ENCODE measurements at places on chromosomes 11 and 22.

DNA sequence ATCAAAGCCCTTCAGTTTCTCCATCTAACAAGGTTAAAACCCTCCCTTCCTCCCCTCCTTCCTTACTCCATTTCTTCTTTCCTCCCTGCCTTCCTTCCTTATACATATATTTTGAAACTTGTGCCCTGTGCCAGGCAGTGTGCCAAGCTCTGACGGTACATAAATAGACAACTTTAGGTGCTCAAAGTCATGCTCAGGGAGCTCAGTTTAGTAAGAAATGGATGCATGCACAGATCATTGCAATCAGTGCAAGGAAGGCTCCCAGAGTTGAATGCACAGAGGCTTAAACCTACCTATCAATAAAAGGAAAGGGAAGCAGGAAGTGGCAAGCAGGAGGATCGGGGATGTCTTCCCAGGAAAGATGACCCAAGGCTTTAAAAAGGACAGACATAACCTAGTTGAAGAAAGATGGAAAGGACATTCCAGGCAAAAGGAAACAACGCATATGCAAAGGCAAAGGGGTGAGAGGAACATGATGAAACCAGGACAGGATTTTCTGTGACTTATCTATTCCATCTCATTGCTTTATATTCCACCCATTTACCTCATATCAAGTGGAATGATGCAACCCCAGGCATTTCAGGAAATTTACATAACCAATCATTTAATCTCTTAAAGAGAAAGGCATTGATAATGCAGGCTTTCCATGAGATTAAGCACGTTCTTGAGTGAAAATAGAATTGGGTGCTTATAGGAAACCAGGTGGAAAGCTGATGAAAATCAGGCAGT is 13.2 kb downstream of the FZD4 start:
- DNase-seq, result no peak

DNA sequence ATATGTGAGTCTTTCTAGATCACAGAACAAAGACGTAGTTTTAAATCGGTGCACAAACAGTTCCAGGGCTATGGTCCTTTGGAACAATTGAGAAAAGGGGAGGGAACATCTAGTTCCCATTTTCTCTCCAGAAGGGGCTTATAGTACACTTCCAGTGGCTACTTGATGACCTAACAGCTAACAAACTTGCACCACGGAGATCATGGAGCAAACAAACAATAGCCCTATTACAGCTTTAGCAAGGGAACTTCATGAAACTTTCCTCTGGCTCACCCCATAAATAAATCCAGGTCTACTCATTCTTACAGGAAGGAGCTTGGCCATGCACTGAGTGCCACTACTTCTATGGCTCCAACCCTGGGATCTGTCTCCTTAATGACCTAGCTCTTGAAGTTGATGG is 8.3 kb upstream of the FOLR2 start:
- DNase-seq, result no peak

GRCh38 chr11:122617297-122617696 is 38.2 kb upstream of the UBASH3B start:
- DNase-seq, result no peak

GRCh38 chr22:49403102-49403501 is 424.6 kb downstream of the BRD1 start:
- no peak for DNase-seq

- DNase-seq, result no peak
Observed at GRCh38 chr22:36065462-36065774, 36.8 kb upstream of the RBFOX2 start.

- no peak for DNase-seq
Observed at GRCh38 chr11:101553891-101554292, 29.9 kb downstream of the TRPC6 start.

GRCh38 chr22:19918332-19919106 is 23.1 kb upstream of the COMT start:
- DNase-seq, result no peak

DNA sequence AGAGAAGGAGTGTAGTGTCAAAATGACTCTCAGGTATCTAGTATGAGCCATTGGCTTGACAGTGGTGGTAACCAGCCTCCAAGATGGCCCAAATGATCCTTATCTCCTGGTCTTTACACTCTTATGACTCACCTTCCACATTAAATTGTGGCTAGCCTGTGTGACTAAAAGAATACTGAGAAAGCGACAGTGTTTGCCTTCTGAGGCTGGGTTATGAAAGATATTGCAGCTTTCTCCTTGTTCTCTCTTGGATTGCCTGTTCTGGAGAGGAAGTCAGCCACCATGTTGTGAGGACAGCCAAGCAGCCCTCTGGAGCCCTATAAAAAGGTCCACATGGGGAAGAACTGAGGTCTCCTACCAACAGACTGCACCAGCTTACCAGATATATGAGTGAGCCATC is 15.8 kb downstream of the C11orf71 start:
- DNase-seq, result no peak

- no peak for DNase-seq
Observed at GRCh38 chr22:47695176-47695575, 932.7 kb downstream of the TBC1D22A start.
